A673 (cell line): ENCODE measurements at places on chromosomes 16 and 17. TPM values are rescaled to one million over a fixed set of nuclear protein-coding genes. Genes with fewer than 3 reads are reported as not detected.

GRCh38 chr16:11215935-11216556 is 40.0 kb downstream of the SOCS1 start:
- no peak for DNase-seq

GRCh38 chr16:83533193-83533592 is 274.6 kb upstream of the HSBP1 start:
- no peak for DNase-seq

DNA sequence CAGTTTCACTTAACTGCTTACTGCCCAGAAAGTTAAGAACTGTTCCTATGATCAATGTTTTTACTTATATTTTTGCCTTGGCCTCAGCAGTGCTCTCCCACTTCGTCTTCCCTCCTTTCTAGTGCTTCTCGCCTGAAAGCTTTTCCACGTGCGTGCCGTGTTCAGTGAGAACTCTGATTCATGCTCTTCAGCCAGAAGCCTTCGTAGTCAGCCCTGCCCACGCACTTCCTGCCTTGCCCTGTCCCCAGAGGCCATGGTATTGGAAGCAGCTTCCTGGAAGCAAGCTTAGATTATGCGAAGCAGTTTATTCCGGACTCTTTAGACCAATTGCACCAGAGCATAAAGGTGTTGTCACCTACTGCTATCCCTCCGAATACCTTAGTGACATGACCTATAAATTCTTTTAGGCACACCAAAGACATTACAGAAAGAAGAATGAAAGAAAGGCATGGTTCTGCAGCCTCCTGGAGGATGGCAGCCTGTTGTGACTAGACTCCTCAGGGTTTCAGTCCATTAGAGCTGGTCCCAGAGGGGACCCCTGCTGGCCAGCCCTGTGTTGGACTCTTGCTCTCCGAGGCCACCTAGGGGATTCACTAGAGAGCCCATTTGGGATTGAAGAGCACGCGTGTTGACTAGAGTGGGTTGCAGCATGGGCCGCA is 105.2 kb downstream of the RPTOR start:
- DNase-seq = peak; percentile 85

The RTN4RL1 gene
- total RNA-seq = 0.80 and 1.0 TPM in 2 replicates

- DNase-seq = no peak
Observed at GRCh38 chr16:14015033-14015432, 56.1 kb upstream of the MRTFB start.

- DNase-seq = no peak
Observed at GRCh38 chr16:57518520-57518919, 17.9 kb downstream of the CCDC102A start.

The KRT23 gene
- not detected in 2 replicates for total RNA-seq

The KRTAP2-1 gene
- total RNA-seq = not detected in 2 replicates
